ENCODE measurements at places on chromosomes 2 and 18.

DNA sequence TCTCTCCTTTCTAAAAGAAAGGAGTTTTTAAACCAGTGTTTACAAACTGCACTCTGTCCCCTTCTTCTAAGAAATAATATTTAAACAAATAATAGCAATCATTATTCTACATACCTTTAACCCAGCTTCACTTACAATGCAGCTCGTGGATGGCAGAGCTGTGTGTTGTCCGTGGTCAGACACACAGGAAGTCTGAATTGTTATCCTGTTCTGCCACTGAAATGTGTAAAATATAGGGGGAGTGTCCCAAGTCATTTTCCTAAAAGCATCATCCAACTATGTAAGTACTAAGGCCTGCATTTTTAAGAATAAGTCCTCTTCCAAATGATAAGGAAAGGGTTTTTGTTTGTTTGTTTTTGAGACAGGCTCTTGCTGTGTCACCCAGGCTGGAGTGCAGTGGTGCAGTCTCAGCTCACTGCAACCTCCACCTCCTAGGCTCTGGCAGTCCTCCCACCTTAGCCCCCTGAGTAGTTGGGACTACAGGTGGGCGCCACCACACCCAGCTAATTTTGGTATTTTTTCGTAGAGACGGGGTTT lies 2.7 kb upstream of the PPP4R1 start:
- DNase-seq, result no peak

GRCh38 chr2:234288974-234289455 lies 207.9 kb downstream of the ARL4C start:
- DNase-seq, result peak; percentile 79

DNA sequence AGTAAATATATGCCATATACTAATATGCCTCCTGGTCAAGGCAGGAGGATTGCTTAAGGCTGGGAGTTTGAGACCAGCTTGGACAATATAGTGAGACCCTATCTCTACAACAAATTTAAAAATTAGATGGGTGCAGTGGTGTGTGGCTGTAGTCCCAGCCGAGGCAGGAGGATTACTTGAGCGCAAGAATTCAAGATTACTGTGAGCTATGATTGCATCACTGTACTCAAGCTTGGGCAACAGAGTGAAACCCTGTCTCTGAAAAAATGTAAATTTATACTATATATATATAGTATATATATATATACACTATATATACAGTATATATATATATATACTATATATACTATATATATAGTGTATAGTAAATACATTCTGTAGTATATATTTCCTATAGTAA lies 30.0 kb upstream of the NPC1 start:
- no peak for DNase-seq

DNA sequence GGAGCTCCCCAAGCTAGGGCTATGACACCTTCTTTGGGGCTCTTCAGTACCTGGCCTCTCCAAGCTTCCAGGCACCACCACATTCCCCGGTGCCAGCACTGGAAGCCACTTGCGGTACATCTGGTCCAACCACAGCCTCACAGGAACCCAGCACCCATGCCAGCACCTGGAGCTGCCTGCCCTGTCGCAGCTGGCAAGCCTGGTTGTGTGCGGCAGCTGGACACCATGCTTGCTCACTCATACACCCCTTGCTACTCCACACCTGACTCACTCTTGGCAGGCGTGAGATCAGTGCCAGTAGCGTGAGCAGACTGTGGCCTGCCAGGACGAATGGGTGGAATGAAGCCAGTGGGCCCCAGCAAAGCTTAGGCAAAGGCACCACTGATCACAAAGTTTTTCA lies 34.0 kb downstream of the LRRTM4 start:
- DNase-seq, result no peak

- no peak for DNase-seq
Observed at GRCh38 chr2:160239436-160239835, 39.4 kb upstream of the ITGB6 start.

DNA sequence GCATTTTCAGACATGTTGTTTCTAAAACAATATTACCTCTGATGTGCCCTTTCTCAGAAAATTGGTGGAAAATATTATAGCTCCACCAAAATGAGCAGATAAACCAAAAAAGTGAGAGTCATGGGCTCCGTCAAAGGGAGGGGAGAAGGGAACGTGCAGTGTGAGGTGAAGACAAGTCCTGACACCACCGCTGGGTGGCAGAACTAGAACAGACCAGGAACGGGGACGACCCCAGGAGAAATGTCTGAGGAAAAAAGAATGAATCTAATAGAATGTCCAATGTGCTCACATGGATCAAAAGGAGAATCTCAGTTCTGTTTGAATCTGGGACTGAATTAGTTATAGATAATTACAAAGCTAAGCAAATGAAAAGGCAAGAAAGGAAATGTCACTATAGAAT lies 22.6 kb upstream of the BCL2 start:
- DNase-seq, result peak; percentile 58

DNA sequence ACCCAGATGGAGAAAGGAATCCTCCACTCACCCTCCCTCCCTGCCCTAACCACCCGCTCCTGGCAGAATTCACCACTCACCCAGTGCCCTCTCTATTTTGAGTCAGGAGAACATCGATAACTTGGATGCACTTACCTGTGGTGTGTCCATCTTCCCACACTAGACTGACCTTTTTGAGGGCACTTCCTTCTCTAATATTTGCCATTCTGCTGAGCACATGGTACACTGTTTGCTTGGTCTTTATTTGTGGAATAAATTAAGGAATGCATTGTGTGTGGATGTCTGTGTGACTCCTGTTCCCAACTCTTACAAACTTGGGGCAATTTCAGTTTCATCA lies 133.7 kb downstream of the ACKR3 start:
- no peak for DNase-seq

- no peak for DNase-seq
Observed at GRCh38 chr2:204180649-204181048, 244.1 kb downstream of the ICOS start.

DNA sequence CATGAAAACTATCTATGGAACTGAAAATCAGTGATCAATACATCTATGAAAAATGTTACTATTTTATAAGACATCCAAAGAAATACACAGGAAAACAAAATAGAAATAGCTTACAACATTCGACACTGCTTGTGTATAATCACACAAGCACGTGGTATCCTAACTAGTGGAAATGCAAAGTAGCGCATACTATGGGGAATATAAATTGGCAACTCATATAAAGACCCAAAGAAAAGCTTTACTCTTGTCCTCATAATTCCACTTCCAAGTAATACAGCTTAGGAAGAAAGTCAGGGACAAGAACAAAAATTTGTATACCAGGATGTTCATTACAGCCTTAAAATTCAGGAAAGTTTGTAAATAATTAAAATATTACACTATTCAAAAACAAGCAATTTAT lies 384.6 kb downstream of the NRXN1 start:
- DNase-seq, result no peak

- DNase-seq, result no peak
Observed at GRCh38 chr2:160387558-160388262, 105.9 kb downstream of the RBMS1 start.

GRCh38 chr2:44244135-44244871 lies 31.0 kb upstream of the SLC3A1 start:
- peak; percentile 66 for DNase-seq

- DNase-seq, result no peak
Observed at GRCh38 chr2:126784045-126784444, 114.6 kb upstream of the TEX51 start.

DNA sequence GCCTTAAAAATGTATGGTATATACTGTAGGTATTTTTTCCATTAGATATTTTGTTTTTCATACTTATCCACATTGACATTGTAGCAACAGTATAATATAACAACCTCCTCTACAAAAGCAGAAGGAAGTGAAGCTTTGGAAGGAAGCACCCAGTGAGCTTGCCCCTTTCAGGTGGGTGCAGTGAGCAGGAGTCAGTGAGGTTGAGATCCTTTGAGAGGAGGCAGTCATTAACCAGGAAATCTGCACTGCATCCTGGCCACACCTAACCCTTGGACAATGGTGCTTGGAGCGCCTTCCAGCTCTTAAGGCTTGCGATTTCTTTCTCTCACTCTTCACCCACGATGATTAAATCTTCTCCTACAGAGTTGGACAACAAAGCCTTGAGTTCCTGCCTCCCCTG lies 13.9 kb downstream of the IL37 start:
- DNase-seq, result no peak

DNA sequence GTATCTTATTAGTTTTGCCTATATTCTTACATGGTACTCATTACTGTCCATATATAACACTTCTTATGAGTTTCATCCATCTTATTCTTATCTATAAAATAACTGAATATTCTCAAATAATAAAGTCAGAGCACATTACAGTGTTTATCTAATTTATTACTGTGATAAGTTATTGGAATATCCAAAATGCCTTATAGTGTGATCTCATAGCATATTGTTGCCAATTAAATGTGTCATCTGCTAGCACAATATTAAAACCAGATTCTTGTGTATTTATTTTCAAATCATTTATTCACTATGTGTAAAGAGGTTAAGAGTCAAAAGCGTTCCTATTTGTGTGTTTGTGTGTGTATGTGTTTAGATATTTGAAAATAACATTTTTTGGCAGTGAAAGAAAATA lies 151.9 kb downstream of the WDR7 start:
- no peak for DNase-seq

GRCh38 chr2:221758076-221758475 lies 186.0 kb upstream of the EPHA4 start:
- DNase-seq, result no peak

All from iPS-NIHi11 (cell line).